ENCODE measurements at places on chromosomes 11 and 22.

- no peak for DNase-seq
Measured at GRCh38 chr11:114289779-114290178, 6.4 kb upstream of the NNMT start.

DNA sequence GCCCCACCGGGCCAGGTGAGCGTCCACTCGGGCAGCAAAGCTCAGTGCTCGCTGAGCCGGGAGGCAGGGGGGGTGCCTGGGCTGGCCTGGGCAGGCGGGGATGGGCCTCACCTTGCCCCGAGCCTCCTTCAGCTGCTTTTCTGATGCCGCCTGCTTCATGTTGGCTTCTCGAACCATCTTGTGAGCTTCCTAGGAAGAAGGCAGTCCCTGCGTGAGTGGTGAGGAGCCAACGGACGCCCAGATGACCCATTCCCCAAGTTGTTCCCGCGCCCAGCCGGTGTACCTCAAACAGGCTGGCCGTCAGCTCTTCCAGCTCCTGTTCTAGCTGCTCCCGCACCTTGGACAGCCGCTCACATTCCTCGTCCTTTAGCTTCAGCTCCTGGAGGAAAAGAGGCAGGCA, 10.1 kb downstream of the RAB3IL1 start:
- no peak for DNase-seq

DNA sequence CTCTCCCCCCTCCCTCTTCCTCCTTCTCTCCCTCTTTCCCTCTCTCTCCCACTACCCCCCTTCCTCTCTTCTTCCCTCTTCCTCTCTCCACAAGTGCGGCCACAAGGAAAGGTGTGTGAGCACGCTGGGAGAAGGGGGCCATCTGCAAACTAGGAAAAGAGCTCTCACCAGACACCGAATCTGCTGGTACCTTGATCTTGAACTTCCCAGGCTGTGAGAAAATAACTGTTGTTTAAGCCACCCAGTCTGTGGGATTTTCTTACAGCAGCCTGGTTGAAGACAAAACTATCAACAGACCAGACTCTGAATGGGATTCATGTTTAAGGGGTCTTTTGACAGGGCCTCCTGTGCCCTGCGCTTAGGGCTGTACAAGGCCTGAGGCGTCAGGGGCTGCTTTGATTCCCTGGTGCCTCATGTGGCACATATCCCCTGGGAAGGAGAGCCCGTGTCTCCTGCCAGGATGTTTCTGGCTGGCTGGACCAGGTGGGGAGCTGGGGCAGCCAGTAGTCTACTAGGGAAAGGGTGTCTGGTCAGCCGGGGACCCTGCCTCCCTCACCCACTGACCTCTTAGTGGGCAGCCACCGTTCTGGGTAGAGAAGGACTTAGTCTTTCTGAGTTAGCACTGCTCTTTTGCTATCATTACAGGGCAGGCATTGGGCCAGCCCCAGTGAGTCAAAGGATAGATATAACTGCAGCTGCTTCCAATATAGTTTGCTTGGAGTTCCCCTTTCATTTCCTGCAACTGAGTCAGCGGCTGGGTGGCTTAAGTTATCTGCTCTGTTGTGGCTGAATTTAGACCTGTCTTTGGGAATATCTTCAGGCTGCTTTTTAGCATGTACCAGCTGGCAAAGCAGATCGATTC, 6.2 kb downstream of the PANX1 start:
- DNase-seq = no peak

DNA sequence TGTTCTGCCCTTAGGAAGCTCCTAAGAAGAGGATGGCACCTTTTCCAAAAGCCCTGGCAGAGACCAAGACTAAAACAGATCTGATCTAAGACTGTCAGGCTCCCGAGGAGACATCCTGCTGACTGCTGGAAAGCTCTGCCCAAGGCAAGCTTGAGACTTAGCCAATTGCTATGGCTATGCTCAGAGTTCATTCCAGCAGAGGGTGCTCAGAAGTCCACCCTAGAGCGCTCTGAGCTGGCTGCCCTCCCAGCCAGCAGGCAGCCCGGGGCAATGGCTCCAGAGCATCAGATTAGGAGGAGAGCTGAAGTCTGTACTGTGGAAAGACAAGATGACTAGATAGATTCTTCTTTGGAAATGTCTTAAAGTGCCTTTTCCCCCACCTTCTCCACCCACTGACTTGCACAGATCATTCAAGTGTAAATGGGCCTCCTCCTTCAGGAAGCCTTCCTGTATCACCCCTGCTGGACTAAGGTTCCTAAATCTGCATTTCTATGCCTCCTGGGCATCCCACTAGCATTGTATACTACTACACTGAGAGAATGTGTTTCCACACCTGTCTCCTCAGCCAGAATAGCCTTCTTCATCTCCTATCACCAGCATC, 23.4 kb downstream of the LRRC55 start:
- DNase-seq = no peak

GRCh38 chr11:87675993-87676392, 499.2 kb downstream of the RAB38 start:
- DNase-seq = no peak

GRCh38 chr11:39741066-39741465, 1718.4 kb downstream of the LRRC4C start:
- DNase-seq = no peak

DNA sequence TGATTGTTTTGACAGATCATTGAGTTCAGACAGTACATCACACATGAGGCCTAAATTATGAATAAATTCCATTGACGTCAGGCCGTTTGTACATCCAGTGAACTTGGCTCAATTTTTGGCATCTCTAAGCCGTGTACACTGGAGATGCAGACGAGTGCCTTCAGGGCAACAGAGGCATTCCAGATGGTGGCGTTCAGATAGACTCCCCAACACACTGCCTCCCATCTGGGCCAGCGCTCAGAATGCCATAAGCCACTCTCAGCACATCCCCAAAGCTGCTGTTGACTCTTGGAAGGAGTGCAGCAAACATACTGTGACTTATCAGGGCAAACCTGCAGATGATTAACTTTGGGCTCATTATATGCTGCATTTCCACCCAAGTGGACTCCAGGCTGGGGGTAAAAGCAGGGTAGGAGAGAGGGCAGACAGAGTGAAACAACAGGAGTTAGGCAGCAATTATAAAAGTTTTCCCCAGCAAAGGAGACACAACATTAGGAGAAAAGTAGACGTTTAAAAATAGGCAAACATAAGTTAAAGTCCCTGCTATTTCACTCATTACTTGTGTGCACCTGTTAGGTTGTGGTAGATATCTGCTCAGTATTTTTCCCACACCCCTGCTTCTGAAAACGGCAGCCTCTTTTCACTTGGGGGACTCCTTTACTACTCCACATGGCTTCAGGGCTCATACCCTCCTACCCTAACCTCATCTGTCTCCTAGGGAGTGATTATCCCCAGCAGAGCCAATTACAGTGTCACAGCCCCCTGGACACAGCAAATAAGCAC, 60.2 kb upstream of the PDE3B start:
- no peak for DNase-seq

GRCh38 chr22:36330127-36330526, 57.6 kb downstream of the MYH9 start:
- no peak for DNase-seq

- no peak for DNase-seq
Measured at GRCh38 chr22:41920271-41920976, 5.5 kb upstream of the SHISA8 start.

DNA sequence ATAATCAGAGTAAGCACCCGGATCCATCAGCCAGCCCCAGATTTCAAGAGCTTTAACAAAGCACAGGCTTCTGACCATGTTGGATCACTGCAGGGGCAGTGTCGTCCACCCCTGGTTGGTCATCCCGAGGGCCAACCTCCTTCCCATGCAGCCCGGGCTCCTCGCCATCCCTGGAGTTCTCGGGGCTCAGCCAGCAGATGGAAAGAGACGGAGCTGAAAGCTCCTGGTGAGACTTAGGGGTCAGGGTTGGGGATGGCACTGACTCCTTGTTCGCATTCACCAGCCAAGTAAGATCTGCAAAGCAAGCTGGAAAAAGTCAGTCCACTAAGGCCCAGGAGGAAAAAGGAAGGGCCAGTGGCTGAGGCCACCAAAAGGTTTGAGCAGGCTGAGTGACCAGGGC, 888.9 kb downstream of the BRD1 start:
- no peak for DNase-seq

GRCh38 chr11:46639197-46639839, 22.0 kb downstream of the ATG13 start:
- DNase-seq = no peak

- no peak for DNase-seq
Measured at GRCh38 chr11:21988477-21988876, 204.4 kb upstream of the ANO5 start.

DNA sequence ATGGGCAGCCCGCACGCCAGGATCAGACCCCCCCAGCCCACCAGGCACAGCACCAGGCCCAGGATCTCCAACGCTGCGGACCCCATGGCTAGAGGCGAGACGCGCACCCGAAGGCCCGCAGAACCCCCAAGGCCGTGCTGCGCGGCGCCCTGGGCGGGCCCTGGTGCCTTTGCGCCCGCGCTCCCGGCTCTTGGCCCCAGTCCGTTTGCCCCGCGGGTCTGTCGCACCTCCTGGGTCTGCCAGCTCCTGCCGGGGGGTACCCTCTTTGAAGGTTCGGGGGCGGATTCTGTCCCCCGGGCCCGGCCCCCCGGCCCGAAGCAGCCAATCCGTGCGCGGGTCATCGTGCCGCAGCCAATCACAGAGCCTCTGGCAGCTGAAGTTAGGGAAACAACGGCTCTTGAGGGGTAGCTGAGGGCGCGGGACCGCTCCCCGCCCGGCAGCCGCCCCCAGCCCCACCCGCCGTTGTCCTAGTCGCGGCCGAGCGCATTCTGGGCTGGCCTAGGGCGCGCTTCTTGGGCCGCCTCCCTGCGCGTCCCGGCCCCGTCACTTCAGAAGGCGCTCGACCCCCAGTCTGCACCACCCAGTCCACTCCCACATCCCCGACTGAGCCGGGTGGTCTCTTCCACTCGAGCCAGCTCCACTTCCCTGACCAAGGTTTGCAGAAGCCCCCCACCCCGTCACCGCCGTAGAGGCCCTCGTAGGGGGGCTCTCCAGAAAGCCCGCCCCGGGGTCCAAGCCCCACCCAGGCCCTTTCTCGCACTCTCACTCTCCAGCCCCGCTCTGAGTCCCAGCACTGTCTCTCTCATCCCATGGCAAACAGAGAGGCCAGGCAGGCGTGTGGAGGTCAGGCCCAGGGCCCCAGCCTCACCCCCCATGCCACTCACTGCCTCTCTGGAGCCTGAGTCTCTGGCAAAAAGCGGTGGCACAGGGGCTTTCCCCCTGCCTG, at the start of gene CLDN5:
TSS of gene CLDN5 (minus strand) at position 241 of the 946 bp plus-strand sequence. CDS start at position 86, 155 bp downstream.
- DNase-seq = no peak

DNA sequence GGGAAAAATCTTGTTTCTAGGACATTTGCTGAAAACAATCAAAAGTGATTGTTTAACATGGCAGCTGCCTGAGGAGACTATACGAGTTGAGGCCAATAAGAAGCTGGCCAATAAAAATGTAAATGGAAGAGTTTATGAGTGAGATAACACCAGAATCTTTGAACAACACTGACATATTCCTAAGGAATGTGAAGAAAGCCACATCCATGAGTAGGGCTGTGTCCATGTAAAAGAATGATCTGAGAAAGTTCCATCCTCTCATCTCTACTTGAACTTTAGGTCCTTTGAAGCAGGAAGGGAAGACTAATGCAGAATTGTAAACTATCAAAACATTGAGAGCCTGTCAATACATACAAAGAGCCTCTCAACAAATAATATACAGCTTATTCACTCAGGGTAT, 6.9 kb upstream of the CHORDC1 start:
- no peak for DNase-seq

GRCh38 chr11:57444362-57445121, 15.8 kb upstream of the RTN4RL2 start:
- no peak for DNase-seq

DNA sequence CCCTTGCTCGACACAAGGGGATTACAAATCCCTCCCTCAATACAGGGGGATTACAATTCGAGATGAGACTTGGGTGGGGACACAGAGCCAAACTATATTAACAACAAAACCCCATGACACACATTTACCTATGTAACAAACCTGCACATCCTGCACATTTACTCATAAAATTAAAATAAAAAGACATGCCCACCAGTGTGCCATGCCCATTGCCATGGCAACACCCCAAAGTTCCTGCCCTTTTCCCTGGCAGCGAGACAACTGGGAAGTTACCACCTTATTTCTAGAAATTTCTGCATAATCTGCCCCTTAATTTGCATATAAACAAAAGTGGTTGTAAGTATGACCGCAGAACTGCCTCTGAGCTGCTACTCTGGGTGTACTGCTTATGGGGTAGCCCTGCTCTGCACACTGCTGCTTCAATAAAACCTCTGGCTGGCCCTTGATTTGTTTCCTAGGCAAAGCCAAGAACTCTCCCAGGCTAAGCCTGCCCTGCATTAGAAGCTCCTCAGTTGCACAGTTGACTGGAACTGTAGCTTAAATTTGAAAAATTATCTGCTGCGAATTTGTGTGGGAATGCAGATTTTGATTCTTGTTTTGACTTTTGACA, 8.6 kb upstream of the INCENP start:
- DNase-seq = no peak

- DNase-seq = no peak
Measured at GRCh38 chr11:75334976-75335375, 16.5 kb downstream of the ARRB1 start.

- no peak for DNase-seq
Measured at GRCh38 chr11:130554241-130555055, 106.0 kb downstream of the ADAMTS15 start.

DNA sequence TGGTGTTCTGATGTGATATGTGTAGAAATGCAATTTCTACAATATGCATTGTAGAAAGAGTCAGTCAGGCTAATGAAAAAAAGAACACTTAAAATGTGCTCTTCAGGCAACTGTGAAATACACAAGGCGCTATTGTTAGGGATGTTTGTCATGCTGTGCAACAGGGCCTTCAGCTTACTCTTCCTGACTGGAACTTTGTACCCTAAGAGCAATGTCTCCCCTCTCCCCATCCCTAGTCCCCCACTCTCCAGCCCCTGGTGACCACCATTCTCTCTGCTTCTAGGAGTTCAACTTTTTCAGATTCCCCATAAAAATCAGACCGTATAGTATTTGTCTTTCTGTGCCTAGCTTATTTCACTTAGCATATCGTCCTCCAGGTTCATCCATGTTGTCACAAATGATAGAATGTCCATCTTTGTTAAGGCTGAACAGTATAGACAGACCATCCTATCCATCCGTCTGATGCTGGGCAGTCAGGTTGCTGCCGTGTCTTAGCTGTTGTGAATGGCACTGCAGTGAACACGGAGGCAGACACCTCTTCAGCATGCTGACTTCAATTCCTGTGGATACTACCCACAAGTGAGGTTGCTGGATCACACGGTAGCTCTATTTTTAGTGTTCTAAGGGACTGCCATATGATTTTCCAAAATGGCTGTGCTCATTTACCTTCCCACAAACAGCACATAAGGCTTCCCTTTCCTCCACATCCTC, 10.7 kb downstream of the NDUFV1 start:
- no peak for DNase-seq

- no peak for DNase-seq
Measured at GRCh38 chr11:12215181-12215593, 104.8 kb downstream of the MICAL2 start.

GRCh38 chr11:114366331-114367243, 33.7 kb downstream of the C11orf71 start:
- DNase-seq = no peak
